Left renal cortex interstitium (tissue), 4 donors: ENCODE measurements at places on chromosomes 12 and 14. TPM values are rescaled to one million over a fixed set of nuclear protein-coding genes. Genes with fewer than 3 reads are reported as not detected.

GRCh38 chr12:12432364-12432763 lies 75.5 kb downstream of the BORCS5 start:
- no peak for DNase-seq

SENP1 gene
- polyA plus RNA-seq, result 23.8 TPM

PMEL gene
- 4.3 TPM for polyA plus RNA-seq

- DNase-seq, result no peak
Measured at GRCh38 chr12:46209914-46210872, 58.6 kb downstream of the SLC38A1 start.

- no peak for DNase-seq
Measured at GRCh38 chr12:69701826-69702225, 2.7 kb upstream of the BEST3 start.

DNA sequence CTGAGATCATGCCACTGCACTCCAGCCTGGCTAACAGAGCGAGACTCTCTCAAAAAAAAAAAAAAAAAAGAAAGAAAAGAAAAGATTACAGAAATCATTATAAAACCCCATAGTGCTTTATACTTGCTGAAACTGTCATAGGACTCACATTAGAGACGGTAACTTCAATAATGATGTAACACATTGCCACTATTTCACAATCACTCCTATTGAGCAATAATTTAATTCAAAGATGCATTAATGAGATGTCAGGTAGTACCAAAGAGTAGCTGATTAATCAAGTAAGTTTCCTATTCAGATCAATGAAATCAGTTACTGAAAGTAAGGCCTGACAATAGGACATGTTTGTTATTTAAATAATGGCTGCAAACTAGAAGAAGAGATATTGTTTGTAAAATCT lies 751.5 kb upstream of the ALG10B start:
- no peak for DNase-seq

DNA sequence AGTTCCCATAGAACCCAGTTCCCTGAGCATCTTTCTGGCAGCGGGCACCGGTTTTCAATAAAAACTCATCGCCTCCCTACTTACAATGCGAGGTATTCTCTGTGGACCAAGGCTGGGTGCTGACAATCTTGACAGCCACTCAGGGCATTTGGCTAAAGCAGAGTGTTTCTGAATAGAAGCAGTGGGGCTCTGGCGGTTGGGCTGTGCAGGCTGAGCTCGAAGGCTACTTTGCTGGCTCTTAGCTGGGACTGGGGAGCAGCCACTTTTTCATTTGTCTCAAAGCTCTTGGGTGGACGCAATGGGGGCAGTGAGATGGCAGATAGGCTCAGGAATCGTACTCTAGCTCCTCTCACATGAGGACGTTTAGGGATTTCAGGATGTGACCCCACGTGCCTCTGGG lies 151.8 kb downstream of the UNC79 start:
- no peak for DNase-seq

DNA sequence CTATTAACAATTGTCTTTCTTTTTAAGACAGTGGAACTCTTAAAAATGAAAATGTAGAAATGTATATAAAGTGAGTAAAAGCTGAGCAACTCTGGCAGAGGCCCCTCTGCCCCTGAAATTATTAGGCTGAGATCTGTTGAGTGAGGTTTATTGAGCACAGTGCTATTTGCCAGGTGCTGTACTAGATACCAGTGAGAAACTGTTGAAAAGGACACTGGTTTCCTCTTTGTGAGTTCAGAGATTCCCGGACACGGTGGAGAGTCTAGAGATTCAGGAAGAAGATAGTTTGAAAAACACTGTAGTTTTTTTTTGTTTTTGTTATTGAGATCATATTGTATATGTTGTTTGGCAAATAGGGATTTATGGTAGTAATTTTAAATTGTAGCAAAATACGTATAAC lies 11.2 kb downstream of the ACVR1B start:
- no peak for DNase-seq

- no peak for DNase-seq
Measured at GRCh38 chr14:98112194-98112780, 1159.7 kb downstream of the BCL11B start.

TPPP2 gene
- 3.6 TPM for polyA plus RNA-seq

TMEM119 gene
- polyA plus RNA-seq, result 34.2 TPM

SLC6A12 gene
- 19.2 TPM for polyA plus RNA-seq
